Cardiac septum (tissue), 1 donor: ENCODE measurements at places on chromosomes 1 and 21. TPM values are rescaled to one million over a fixed set of nuclear protein-coding genes. Genes with fewer than 3 reads are reported as not detected.

- no peak for DNase-seq
Observed at GRCh38 chr1:91813813-91814212, 72.1 kb downstream of the TGFBR3 start.

ARV1 gene
- 20.7 TPM for total RNA-seq

- DNase-seq: no peak
Observed at GRCh38 chr1:152626744-152627143, 3.8 kb upstream of the LCE3A start.

DNA sequence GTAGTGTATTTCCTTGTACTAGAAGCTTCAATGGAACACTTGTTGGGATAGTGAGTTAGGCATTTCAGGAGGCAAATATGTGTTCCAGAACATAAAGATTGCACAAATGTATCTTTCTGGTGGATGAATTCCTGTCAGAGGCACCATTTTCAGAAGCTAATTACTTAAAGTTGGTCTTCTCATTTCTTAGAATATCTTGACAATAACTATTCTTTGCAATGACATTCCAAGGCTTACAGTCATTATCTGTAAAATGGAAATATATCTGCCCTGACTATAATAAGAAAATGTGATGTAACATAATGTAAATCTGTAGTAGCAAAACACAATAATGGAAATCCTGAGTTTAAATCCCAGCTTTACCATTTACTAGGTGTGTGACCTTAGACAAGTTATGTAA lies 2.7 kb downstream of the VCAM1 start:
- no peak for DNase-seq

DNA sequence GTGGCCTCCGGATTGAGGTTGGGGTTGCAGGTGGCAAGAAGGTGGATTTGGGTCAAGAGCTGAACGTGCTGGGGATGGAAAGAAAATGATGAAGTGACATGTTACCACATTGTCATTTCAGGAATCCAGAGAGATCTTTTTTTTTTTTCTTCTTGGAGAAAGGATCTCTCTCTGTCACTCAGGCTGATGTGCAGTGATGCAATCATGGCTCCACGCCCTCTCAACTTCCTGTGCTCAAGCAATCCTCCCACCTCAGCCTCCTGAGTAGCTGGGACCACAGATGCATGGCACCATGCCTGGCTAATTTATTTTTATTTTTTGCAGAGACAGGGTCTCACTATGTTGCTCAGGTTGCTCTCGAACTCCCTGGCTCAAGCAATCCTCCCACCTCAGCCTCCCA lies 80.6 kb downstream of the GON4L start:
- DNase-seq: no peak

DNA sequence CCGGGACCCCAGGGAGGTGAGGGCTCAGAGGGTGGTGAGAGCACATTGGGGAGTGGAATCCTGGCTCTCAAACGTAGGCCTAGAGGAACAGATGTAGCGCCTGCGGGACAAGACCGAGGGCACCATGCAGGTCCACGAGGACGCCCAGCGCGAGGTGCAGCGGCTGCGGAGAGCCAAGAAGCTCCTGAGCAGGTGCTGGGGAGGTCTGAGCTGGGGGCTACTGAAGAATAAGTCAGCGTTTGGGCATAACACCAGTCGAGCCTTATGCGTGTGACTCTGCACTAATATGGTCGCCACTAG lies 2.6 kb upstream of the NBPF3 start:
- no peak for DNase-seq

GRCh38 chr1:181101581-181102226 lies 13.2 kb downstream of the IER5 start:
- DNase-seq: no peak

- no peak for DNase-seq
Observed at GRCh38 chr1:18091660-18092446, 15.7 kb upstream of the IGSF21 start.

DNA sequence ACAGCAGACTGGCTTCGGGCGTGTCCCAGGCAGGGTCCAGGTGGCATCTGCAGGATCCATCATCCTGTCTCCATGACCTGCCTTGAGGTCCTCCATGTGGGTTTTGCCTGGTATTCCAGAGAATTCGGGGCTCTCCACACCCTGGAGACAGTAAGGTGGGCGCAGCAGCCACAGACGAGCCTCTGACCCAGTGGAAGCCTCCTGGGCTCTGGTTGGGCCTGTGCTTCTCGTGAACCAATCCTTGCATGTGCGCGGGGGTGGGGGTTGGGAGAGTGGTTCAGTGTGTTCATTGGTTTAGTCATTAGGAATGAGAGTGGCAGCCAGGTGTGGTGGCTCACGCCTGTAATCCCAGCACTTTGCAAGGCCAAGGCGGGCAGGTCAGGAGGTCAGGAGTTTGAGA lies 32.1 kb upstream of the TNFRSF1B start:
- DNase-seq: no peak

- no peak for DNase-seq
Observed at GRCh38 chr1:238823416-238823815, 563.0 kb upstream of the CHRM3 start.

GRCh38 chr1:53047737-53048736 lies 14.0 kb upstream of the PODN start:
- DNase-seq: no peak

DNA sequence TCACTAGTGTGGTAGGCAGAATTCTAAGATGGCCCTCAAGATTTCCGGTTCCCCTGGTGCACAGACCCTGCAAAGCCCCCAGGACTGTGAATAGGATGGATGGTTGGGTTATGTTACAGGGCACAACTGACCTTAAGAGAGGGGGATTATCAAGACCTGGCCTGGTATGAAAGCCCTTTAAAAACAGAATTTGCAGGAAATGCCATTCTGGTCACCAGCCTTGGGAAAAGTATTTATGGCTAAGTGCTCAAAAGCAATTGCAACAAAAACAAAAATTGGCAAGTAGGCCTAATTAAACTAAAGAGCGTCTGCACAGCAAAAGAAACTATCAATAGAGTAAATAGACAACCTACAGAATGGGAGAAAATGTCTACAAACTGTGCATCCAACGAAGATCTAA lies 144.7 kb upstream of the EDN2 start:
- DNase-seq: no peak

GPATCH3 gene
- 6.4 TPM for total RNA-seq

DNA sequence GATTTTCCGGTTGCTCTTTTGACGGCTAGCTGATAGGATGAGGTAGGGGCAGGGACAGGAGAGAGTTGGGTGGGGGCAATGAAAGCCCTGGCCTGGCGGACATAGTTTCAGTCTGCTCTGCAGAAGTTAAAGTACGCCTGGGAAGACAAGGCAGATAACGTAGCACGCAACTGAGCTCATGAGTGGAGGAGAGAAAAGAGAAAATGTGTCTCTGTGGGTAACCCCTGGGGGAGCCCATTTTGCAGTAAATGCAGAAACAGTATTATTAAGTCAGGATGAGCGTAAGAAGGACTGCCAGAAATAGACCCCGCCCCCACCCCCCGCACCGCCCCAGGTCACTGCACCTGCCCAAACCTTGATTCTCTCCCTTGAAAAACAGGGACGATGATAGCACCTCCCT lies 51.7 kb upstream of the TARBP1 start:
- no peak for DNase-seq

GRCh38 chr1:91501523-91501851 lies 836 bp downstream of the CDC7 start:
- DNase-seq: no peak

DNA sequence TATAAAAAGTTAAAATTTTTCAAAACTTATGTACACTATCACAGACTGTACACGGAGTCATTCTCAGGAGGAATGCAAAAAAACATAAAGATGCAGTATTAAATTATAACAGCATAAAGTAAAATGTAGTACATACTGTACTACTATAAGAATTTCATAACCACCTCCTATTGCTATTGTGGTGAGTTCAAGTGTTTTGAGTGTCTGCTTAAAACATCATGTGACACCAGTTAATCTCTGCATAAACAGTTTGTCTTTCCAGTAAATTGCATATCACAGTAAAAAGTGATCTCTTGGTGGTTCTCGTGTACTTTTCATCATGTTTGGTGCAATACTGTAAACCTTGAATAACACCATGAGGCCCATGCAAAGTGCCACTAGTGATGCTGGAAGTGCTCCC lies 45.2 kb downstream of the SDCCAG8 start:
- DNase-seq: no peak

MFN2 gene
- 619 TPM for total RNA-seq

- no peak for DNase-seq
Observed at GRCh38 chr1:240312872-240313271, 221.2 kb downstream of the FMN2 start.
